Stimulated activated CD4-positive, alpha-beta T cell treated with anti-CD3 and anti-CD28 coated beads, TNF-alpha, amount 100 ng/mL, for 48 hours (primary cell): ENCODE measurements at places on chromosomes 16 and 17.
A peak's percentile ranks its signal among the peaks of the same experiment; 100 is the strongest.

DNA sequence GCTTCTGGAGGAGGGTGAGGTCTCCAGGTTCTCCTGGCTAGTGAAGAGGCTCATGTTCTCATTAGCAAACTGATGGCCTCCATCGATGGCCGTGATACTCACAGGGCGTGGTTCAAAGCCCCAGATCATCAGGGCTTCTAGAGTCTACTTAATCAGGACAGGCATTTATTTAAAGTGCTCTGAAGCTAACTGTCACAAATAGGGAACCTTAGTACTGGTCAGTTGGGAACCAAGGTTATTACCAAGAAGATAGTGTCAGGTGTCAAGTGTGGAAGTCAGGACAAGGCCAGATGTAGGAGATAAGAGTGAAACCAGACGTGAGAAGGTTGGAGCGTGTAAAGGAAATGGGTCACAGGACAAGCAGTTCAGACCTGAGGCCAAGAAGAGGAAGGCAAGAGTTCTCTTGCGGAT lies 56.9 kb downstream of the PIGL start:
- DNase-seq: no peak

- peak; percentile 35 for DNase-seq
These were observed 18.9 kb downstream of the COG1 start for GRCh38 chr17:73211745-73212144.

DNA sequence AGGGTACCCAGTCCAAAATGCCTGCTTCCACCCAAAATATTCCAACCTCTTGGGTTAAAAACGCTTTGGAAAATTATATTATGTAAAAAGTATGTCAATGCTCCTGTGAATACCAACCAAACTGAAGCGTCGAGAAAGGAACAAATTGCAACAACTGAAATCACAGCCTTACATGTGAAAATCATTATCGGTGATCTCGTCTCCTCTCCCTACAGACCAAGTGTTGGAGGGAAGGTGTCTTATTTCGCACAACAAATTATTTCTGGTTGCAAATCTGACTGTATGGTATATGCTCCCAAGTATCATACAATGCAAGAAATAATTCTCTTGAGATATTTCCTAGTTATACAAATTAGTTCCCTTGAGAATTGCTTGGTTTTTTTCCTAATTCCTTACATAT lies 89.3 kb upstream of the CDYL2 start:
- no peak for DNase-seq

- DNase-seq: no peak
These were observed 266.2 kb downstream of the CEP112 start for GRCh38 chr17:65925606-65926307.

DNA sequence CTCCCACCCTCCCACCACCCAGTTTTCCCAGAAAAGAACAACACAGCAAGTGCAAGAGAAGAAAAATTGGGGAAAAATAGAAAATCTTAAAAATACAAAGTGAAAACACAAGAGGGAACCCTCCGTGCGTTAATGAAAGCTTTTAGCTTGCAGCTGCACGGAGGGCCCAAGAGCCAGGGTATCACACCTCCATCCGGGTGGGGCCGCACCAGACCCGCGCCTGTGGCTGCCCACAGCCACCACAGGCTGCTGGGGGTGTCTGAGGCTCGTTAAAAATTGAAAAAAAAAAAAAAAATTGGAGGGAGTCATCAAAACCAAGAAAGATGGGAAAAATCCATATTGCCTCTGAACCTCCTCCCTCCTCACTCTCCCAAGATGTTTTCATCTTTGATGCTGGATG lies 18.6 kb downstream of the ENGASE start:
- no peak for DNase-seq

DNA sequence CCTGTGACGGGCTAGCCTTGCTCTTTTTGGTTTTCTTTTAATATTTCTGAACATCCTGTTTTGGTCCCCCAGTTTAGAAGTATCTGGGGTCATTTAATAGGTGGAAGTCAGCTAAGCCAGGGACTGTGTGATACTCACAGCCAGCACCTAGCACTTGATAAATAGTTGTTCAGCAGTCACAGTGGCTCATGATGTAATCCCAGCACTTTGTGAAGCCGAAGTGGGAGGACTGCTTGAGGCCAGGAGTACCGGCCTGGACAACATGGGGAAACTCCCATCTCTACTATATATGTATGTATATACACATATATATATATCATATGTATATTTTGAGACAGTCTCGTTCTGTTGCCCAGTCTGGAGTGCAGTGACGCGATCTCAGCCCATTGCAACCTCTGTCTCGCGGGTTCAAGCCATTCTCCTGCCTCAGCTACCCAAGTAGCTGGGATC lies 1.8 kb upstream of the ZNRF1 start:
- no peak for DNase-seq
